ENCODE measurements at places on chromosomes 7 and 10.

- no peak for DNase-seq
Measured at GRCh38 chr10:98208925-98209324, 59.1 kb downstream of the LOXL4 start.

DNA sequence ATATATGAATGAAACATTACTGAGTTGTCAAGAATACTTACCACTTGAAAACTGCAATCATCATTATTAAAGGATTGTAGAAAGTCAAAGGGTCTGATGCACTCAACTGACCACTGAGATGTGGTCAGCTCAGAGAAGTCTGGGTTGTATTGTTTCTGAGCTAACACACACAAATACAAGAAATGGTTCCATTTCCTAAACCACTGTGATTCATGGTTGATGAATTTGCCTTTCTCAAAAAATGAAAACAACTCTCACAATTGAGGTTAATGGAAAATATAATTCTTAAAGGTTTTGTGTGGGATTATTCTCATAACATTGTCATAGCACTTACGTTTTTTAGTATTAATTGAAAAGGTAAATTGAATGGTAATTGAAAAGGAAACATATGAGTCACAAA lies 45.6 kb upstream of the TAS2R16 start:
- DNase-seq: no peak

- DNase-seq: no peak
Measured at GRCh38 chr7:50275430-50275829, 29.1 kb upstream of the IKZF1 start.

DNA sequence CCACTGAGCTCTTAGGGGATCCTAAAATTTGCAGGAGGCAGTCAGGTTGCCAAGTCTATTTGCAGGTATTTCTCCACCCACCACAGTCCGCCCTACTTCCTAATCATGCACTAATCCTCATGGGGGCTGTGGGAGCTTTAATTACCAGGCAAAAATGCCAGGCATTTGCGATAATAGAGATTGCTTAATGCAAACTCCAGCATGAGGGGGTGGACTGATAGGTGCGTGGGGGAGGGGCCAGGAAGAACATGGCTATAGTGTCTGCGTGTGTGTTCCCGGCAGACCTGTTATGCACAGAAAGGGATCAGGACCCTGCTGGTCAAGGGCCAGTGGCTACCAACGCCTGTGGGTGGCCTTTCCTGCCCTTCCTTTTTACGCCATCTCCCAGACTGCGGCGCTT lies 15.6 kb upstream of the AQP1 start:
- peak; percentile 44 for DNase-seq

All from head of caudate nucleus (tissue), 42 donors.